ENCODE measurements at places on chromosomes 4 and X.

DNA sequence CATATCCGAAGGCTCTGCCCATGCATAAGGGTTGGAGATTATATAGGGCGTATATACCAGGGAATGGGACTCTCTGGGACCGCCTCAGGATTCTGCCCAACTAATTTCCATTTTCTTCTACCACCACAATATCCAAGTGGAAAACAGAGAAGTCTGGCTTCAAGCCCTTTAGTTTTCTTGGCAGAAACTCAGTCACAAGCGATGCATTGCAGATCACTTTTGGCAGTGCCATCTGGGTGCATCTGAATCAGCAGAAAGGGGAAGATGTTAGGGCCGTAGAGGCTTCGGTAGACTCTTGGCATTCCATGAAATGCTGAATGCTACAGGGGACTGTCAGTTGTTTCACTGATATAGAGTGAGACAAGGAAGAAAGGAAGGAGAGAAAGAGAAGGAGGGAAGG, 94.1 kb upstream of the FAM9B start:
- no peak for DNase-seq

- no peak for DNase-seq
These were observed 23.8 kb downstream of the VSIG4 start for GRCh38 chrX:66015900-66016689.

DNA sequence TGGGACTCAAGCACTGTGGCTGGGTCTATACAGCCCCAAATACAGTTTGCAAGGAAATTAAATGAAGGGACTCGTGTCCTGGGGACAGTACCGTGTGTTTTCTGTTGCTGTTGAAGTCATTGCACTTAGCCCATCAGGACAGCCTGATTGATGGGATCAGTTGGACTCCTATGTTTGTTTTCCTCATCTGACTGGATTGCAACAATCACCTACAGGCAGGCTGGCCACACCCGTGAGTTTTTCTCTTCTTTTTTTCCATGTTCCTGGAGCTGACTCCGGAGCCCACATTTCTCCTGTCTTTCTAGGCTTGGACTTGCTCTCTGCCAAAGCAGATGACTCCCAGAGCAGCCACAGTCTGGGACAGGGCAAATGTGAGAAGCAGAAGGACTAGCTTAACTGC, 38.1 kb downstream of the RTL9 start:
- no peak for DNase-seq

- DNase-seq = no peak
These were observed 53.7 kb upstream of the SMAD1 start for GRCh38 chr4:145427991-145428390.

- no peak for DNase-seq
These were observed 975.2 kb downstream of the STIM2 start for GRCh38 chr4:27835851-27836250.

DNA sequence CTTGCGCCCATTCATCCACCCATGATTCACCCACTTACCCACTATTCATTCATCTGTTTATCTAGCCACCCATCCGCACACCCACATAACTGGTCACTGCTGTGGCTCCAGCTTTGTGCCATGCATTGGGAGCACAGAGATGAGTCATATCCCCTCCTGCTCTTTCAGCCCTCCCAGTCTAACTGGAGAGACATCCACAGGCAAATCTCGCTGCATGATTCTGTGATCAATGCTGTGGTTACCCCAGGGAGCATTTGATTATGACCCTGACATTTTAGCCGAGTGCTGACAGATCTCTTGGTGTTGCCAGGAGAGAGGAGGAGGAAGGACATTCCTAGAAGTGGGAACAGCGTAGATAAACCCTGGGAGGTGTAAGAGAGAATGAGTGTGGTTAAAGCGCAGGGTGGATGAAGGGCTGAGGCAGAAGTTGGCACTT, 10.4 kb upstream of the PORCN start:
- no peak for DNase-seq

GRCh38 chrX:16992445-16992844, 46.0 kb downstream of the REPS2 start:
- no peak for DNase-seq

DNA sequence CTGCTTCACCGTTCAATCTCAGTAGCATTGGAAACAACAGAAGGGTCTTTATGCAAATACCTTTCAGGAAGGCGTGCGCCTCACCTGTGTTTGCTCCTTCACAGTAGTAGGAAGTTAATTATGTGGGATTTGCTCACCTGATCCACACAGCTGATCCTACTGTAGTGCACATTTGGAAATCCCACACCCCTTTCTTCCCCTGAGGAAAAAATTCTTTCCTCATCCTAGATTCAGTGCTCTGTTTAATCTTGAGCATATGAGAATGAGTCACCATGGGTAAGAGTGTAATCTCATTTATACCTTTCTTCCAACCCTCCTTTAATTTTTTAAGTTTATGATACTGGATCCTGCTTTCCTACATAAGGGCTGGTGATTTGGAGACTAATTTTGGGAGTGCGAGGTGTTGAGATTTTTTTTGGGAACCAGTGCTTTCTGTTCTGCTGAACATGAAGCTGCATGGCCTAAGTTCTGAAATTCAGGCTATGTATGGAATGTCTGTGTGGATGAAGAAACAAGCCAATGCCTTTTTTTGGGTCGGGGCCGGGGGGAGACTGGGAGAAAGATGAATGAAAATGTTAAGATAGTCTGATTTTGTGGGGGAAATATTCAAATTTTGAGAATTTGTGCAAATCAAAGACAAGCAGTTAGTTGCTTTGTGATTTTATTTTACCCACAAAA, 19.0 kb downstream of the GAB1 start:
- no peak for DNase-seq

DNA sequence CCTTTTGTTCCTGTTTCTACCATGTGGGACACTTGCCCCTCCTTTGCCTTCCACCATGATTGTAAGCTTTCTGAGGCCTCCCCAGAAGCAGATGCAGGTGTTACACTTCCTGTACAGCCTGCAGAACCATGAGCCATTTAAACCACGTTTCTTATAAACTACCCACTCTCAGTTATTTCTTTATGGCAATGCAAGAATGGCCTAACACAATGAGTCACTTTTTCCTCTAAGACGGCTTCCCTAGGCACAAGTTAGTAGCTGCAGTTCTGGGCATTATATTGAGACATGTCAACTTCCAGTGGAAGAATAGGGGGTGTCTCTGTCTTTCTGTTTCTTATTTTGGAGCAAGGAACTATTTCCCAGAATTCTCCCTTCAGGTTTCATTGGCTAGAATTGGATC, 32.9 kb upstream of the DIPK2B start:
- DNase-seq = no peak

- no peak for DNase-seq
These were observed 20.6 kb downstream of the ZDHHC9 start for GRCh38 chrX:129823115-129823514.

DNA sequence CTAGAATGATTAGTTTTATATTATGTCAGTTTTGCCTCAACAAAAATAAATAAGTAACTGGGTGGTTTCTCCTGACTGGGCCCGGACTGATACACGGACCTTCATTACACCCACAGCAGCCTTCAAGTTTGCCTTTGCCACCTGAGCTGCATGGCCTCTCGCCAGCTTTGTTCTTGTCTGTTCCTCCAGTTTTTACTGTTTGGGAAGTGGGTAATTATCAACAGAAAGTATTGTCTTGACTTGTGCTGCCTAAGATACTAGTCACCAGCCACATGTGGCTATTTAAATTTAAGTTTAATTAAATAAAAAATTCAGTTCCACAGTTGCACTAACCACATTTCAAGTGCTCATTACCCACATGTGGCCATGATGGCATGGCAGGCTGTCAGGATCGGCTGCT, 74.7 kb upstream of the INTU start:
- no peak for DNase-seq

DNA sequence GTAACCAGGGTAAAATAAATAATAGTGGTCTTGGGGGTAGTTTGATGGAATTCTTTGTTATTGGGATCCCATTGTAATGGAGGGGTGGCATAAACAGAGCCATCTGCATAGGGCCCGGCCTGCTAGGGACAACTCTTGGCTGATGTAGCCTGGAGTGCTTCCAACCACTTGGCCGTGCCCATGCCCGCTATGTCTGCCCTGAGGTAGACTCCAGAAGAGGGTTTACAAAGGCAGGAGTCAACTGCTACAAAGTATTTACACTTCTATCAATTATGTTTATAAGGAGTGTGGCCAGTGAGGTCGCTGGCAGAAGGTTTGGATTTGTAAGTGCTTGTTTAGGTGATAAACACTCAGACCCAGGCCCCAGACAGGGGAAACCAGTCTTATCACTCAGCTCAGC, 8.1 kb downstream of the RASL11B start:
- DNase-seq = no peak

- no peak for DNase-seq
These were observed 146.7 kb upstream of the PSAPL1 start for GRCh38 chr4:7581477-7581876.

DNA sequence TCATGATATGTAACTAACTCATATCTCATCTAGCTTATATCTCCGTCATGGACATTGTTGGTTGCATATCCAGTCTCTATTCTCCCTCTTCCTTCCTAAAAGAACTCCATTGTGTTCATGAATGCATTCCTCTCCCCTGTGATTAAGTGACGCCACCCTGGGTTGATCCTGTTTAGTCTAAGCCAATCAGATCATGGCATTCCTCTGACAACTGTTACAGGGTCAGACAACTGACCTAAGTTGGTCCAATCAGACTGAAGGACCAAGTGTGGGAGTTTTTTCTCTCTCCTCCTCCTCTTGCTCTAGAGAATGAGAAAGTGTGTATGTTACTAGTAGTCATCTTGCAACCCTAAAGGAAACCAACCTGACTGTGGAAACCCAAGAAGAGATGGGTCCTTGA, 3.6 kb downstream of the APOO start:
- no peak for DNase-seq

GRCh38 chr4:77950203-77950602, 87.6 kb downstream of the MRPL1 start:
- no peak for DNase-seq

DNA sequence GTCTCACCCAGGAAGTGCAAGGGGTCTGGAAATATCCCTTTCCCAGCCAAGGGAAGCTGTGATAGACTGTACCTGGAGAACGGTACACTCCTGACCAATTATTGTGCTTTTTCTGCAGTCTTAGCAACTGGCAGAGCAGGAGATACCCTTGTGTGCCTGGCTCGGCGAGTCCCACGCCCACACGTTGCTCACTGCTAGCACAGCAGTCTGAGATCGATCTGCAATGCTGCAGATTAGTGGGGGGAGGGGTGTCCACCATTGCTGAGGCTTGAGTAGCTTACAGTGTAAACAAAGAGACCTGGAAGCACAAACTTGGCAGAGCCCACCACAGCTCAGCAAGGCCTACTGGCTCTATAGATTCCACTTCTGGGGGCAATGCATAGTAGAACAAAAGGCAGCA, 138.5 kb downstream of the CHRDL1 start:
- DNase-seq = no peak

DNA sequence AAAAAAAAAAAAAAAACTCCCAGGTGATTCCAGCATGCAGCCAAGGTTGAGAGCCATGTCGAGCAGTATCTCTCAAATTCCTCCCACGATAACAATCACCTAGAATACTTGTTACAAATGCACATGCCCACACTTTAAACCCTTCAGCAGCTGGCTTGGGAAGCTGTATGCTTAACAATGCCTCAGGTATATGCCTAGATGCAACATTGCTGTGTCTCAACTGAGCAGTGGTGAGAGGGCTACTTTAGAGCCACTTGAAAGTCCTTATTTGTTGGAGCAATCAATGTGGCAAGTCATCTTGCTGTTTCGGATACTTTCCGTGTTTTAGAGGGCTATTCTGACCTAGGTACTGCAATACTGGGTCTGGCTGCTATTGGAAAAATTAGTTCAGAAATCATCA, 487.4 kb downstream of the INPP4B start:
- DNase-seq = peak; percentile 33

- peak; percentile 60 for DNase-seq
These were observed 954.0 kb upstream of the TENM3 start for GRCh38 chr4:181289198-181289597.

- no peak for DNase-seq
These were observed 110.3 kb upstream of the SCML1 start for GRCh38 chrX:17627026-17627425.

GRCh38 chr4:114597410-114598115, 1.0 kb upstream of the UGT8 start:
- DNase-seq = no peak

GRCh38 chrX:49175435-49176274, 4.0 kb downstream of the PLP2 start:
- no peak for DNase-seq

DNA sequence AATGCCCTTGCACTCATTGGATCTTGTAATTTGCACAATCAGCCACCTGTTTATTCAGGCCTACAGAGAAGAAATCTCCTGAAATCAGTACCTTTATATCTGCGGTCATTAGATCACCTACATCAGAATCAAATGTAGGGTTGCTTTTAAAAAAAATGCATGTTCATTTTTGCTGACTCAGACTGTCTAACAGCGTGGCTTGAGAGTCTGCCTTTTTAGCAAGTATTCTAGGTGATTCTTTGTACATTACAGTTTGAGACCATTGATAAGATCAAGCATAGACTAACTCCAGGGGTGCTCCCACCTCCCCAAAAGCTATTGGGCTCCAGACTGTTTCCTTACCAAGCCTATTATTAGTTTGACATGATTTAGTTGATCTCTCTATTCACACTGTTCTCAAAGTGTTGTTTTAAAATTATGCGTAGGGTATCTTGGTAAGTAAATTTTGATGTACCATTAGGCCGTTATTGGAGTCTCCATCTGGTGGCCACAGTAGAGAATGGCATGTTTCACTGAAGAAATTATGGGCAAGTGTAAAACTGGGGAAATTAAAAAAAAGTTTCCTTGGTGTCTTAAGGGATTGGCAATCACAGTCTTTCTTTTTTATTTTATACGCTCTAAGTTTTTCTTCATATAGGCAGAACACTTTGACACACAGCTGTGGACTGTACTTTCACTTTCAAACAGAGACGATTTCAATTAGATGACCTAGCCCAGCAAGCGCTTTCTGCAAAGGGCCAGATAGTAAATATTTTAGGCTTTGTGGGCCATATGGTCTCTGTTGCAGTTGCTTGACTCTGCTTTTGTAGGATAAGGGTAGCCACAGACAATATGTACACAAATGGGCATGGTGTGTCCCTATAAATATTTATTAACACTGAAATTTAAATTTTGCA, 33.7 kb upstream of the MSL3 start:
- DNase-seq = no peak

- DNase-seq = no peak
These were observed 2528.4 kb downstream of the ARAP2 start for GRCh38 chr4:33715841-33716395.

Measured in NCI-H187 (cell line).